ENCODE measurements at places on chromosomes 11 and 22.

GRCh38 chr11:35927682-35928081, 16.2 kb upstream of the LDLRAD3 start:
- DNase-seq: no peak

DNA sequence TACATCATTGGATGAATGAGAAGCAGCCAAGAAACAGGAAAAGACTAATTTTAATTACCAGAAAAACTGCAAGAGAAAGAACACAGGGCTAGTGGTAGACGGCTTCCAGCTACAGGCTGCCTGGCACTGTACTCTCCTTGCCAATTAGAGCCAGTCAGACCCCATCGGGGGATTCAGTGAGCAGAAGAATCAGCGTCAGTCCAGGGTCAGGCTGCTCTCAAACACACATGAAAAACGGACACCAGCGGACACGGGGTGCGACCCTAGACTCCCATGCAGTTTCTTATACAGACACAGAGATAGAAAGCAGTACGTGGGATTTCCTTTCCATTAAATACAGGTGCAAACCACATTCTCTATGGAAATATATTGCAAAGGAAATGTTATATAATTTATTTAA, 1.1 kb upstream of the CNTN5 start:
- no peak for DNase-seq

GRCh38 chr22:49274754-49275380, 552.8 kb downstream of the BRD1 start:
- DNase-seq: no peak

GRCh38 chr22:41762980-41763779, 37.3 kb upstream of the CCDC134 start:
- DNase-seq: no peak

- no peak for DNase-seq
Observed at GRCh38 chr11:106105986-106106385, 28.5 kb downstream of the AASDHPPT start.

DNA sequence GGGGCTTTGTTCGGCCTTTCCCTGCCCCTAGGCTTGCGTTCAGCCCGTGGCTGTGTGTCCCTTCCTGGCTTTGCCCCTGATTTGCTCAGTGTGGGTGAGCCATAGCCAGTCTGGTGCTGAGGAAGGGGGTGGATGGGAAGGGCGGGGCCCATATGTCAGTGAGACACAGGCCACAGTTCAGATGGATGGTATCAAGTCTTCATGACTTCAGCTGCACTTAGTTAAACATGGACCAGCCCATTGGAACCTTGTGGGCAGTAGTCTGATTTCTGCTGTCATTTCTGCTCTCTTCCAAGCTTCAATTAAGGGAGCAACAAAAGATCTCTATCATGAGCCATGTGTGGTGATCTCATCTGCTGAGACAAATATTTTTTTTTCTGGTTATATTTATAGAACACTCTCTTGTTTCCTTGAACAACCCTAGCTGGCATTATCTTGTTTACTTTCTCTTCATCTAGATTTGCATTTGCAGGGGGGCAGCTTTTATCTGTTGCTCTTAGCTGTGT, 21.6 kb upstream of the PEX26 start:
- DNase-seq: no peak

- DNase-seq: no peak
Observed at GRCh38 chr11:114259551-114259983, 36.6 kb upstream of the NNMT start.

- DNase-seq: no peak
Observed at GRCh38 chr11:2586087-2586792, 113.6 kb downstream of the KCNQ1OT1 start.

- peak; percentile 87 for DNase-seq
Observed at GRCh38 chr11:96199563-96200025, 143.4 kb downstream of the MAML2 start.

DNA sequence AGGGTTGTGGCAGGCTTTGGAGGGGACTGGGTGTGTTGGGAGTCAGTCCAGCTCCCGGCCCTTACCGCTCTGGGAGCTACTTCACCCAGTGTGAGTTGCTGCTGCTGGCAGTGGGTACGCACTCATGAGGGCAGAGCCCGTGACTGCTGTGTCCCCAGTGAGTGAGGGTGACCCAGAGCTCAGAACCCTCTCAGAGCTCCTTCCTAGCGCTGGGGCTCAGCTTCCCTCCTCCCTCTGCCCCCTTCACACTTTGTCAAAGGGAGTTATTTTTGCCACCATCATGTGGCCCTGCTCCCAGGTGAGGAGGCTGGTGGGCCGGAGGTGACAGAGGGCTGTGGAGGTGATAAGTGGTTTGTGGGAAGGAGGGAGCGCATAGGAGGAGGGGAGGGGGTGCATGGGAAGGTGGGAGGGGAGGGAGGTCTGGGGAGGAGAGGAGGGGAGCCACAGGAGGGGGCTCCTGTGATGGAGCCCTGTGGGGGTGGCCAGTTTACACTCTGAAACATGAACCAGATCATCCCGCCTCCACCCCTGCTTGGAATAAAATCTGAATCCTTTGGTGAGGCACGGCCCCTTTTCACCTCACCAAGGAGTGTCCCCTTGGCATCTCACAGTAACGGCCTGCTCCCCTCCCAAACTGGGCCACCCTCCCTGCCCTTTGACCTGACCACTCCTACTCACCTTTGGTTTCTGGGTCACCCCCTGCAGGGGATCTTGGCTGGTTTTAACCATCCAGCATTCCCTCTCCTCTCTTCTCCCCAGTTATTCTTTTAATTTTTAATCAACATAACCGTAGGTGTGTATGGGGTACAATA, 9.9 kb downstream of the NDUFV1 start:
- no peak for DNase-seq

DNA sequence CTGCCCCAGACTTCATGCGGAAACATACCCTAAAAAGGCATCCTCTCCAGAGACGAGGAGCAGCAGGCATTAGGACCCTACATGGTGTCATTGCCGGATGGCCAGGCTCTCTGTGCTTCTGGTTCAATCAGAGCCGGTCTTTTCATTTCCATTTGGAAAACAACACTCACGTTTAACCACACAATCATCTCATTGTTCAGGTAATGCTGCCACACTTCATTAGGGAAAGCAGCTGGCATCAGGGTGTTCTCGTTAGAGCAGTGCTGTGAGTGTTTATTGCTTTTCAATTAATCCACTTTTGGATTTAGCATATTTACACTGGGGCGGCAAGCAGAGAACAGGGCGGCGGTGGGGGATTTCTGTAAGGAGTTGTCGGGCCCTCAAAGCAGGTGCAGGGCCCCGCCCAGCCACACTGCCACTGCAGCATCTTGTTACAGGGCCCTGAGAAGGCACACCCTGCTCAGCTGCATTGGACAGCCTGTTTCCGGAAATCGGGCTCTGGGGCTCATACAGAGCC, 338.6 kb downstream of the SHANK2 start:
- DNase-seq: no peak

GRCh38 chr11:43579171-43579918, 101.2 kb upstream of the HSD17B12 start:
- no peak for DNase-seq

GRCh38 chr22:29065468-29066190, 4.0 kb upstream of the C22orf31 start:
- no peak for DNase-seq

GRCh38 chr22:31497148-31497938, 1.0 kb downstream of the SFI1 start:
- peak; percentile 52 for DNase-seq

DNA sequence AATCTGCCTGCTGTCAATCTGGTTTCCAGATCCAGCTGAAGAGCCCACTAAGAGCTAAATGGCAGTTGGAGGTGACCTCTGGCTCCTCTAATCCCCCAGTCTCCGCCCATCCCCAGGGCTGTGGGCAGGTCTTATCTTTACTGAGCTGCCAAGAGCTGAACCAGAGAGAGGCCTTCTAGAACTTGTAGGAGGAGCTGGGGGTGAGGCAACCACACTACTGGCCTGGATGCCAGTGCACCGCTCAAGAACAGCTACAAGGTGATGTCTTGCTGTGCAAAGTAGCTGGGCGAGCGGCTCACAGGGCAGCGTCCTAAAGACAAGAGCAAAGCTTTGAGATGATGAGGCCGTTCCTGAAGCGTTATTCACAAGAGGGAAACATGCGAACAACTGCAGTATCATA, 374.6 kb downstream of the CTTN start:
- no peak for DNase-seq

GRCh38 chr11:134120921-134121526, 52.2 kb downstream of the JAM3 start:
- no peak for DNase-seq

DNA sequence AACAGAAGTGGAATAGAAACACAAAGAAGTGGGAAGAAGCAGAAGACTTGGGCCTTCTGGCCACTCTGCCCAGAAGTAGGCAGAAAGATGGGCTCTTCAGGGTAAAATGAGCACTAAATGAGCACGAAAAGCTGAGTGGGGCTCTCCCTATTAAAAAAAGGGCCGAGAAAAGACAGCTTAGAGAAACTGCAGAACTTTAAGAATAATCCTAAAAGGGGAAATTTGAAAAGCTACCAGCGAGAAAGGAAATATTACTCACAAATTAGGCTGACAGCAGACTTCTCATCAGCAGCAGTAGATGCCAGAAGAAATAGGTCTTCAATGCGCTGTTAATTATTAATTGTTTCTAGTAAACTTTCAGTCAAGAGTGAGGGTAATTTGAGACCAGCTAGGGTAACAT, 78.2 kb downstream of the UVRAG start:
- DNase-seq: no peak

DNA sequence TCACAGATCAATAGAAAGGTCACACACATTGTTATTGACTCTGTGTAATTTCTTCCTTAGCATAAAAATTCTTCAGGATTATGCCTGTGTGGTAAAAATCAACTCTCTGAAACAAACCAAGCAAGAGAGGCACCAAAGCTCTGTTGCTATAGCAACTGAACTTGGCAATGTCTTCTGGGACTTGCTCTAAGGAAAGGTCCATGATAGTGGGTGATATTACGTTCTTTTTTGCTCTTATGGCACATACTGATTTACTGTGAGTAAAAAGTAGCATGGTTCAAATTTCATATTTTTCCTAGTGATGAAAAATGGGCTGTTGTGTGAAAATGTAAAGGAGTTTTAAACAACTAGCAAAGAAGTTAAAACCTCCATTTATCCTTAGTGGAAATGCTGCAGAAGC, 66.4 kb downstream of the SVIP start:
- DNase-seq: no peak

- DNase-seq: no peak
Observed at GRCh38 chr11:67463680-67464410, 5.2 kb downstream of the TMEM134 start.

DNA sequence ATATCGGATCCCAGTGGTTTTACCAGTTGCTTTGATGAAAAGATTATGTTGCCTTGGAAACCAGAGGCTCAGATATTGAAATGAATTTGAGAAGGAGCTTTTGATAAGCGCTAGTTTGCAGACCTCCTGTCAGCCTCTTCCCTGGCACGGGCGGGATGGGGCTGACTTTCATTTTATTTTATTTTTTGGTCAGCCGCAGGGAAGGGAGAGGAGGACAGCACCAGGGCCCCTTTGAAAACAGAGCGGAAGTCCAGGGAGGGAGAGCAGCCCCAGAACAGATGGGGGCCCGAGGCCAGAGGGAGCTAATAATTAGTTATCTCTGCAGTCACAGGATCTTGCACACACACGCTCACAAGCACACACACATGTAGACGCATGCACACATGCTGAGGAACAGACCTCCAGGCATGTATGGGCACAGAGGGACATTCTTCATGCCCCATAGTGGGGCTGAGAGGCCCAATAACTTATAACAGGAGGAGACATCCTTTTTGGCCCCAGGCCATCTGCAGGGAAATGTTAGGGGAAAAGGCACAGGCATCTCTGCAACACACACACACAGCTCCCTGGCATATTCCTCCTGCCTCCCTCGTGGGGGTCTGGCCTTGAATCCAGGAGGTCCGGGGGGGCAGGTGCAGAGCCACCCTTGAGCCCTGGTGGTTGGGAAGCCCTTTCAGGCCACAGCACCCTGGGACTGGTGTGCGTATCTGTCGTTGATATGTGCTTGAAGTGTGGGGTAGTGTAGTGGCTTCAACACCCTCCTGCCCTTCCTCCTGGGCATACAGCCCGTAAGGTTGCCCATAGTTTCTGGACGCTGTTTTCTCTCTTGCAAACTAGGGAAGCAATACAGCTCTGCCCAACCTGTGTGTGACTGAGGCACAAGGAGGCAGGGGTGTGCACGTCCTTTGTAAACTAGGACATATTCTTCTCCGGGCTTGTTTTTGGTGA, 117.3 kb downstream of the CEP164 start:
- DNase-seq: no peak

- DNase-seq: no peak
Observed at GRCh38 chr22:32338757-32339156, 18.9 kb upstream of the RFPL3 start.

DNA sequence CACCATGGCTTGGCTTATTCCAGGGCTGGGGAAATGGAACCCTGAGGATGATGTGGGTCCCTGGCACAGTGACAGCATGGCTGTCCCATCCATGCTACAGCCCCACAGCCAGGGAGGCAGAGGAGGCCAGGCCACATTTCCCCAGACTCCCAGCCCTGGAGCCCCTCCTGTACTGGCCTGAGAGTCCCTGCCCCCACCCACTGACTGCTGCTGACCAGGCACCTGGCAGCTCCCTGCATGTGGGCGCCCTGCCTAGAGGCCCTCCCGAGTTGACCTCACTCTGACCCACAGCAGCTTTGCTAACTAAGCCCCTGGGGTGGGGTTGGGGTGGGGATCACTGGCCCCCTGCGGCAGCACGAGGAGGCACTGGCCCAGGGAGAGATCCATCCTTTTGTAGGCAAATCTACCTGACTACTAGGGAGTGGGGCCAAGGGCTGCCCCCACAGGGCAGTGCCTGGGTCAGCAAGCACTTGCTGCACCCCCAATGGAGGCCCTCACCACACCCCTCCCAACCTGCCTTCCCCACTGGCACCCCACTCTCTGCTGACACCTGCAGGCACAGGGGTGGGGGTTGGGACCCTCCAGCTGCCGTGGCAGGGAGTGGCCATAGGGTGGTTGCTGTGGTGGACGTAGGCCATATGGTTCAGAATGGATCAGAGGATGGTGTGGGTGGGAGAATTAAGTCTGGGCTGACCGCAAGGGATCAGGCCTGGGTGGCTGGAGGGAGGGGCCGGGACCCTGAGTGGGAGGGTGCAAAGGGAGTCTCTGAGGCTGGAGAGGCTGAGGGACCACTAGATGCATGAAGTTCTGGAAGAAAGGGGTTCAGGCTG, 17.4 kb downstream of the ARVCF start:
- DNase-seq: no peak

GRCh38 chr22:29872989-29873388, 10.0 kb upstream of the MTMR3 start:
- no peak for DNase-seq

GRCh38 chr11:107736546-107736945, 24.7 kb upstream of the SLN start:
- DNase-seq: no peak

- DNase-seq: no peak
Observed at GRCh38 chr11:121634889-121635288, 182.1 kb upstream of the SORL1-AS1 start.

GRCh38 chr11:113176599-113177360, 137.6 kb upstream of the TTC12 start:
- no peak for DNase-seq

DNA sequence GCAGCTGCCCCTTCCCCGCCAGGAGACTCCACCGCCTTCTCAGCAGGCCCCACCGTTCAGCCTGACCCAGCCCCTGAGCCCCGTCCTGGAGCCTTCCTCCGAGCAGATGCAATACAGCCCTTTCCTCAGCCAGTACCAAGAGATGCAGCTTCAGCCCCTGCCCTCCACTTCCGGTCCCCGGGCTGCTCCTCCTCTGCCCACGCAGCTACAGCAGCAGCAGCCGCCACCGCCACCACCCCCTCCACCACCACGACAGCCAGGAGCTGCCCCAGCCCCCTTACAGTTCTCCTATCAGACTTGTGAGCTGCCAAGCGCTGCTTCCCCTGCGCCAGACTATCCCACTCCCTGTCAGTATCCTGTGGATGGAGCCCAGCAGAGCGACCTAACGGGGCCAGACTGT, 42.6 kb downstream of the PPP2R1B start:
- DNase-seq: no peak

- no peak for DNase-seq
Observed at GRCh38 chr11:75827562-75827961, 12.6 kb downstream of the UVRAG start.

Measured in CD4-positive, alpha-beta T cell treated with Interleukin-4 for 4 hours (primary cell).